Iris pigment epithelial cell (primary cell): ENCODE measurements at places on chromosomes 3 and 15.

- DNase-seq = peak; percentile 3
Observed at GRCh38 chr15:101528108-101528916, 38.8 kb upstream of the PCSK6 start.

- no peak for DNase-seq
Observed at GRCh38 chr3:139969386-139969785, 34.4 kb downstream of the CLSTN2 start.

GRCh38 chr15:76338486-76339304 lies 2.1 kb downstream of the ISL2 start:
- DNase-seq = no peak

DNA sequence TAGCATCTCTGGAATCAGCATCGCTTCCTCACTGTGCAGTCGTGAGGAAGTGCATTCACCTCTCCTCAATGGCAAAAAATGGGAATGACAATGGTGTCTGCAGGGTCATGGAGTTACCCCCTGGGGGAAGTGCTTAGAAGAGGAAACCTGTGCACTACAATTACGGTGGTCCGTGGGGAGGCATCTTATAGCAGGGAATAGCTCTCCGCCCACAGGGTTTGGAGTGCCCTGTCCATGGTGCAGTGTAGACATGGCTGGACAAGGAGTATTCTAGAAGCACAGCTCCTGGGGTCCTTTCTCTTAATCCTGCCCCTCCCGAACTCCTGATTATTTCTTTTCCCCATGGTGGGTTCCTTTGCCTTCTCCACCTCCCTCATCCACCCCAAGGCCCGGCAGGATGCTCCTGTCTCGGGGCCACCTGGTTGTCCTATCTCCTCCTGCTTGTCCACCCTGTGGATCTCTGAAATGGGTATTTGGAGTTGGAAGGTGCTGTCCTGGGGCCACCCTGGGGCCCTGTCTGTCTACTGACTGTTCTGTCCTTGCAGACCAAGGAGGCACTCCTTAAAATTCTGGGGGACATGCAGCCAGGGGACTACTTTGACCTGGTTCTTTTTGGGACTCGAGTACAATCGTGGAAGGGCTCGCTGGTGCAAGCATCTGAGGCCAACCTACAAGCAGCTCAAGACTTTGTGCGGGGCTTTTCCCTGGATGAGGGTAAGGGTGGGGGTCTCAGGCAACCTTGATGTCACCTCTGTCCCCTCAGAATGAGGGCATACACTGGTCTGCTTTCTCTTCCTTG lies 5.2 kb downstream of the ITIH1 start:
- no peak for DNase-seq

GRCh38 chr15:91801836-91802534 lies 51.5 kb upstream of the SLCO3A1 start:
- no peak for DNase-seq
